ENCODE measurements at places on chromosomes 12 and 14.

DNA sequence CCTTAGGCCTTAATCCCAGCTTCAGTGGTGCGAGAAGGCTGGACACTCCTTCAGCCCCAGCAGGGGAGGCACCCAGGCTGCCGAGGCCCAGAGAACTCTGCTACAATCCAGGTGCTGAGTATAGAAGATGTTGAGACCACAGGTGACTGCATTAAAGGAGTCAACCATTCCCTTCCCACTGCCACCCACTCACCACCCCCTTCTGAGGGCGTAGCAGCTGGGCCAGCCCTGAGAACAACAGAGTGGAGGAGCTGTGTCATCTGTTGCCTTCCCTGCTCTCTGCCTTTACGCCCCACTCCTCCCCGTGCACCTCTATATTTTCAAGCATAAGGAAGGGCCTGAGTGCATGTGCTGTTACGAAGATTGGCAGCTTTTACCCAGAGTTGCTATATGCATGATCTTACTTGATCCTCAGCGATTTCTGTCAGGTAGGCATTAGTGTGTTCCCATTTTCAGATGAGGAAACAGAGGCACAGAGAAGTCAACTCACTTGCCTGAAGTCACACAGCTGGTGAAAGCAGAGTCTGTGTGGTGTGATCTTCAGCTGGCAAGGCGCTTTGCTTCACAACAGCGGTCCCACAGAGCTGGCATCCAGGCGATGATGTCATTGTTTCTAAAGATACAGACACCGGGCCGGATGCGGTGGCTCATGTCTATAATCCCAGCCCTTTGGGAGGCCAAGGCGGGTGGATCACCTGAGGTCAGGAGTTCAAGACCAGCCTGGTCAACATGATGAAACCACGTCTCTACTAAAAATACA is 46.7 kb downstream of the RIN3 start:
- DNase-seq = peak; percentile 50

- no peak for DNase-seq
Observed at GRCh38 chr12:119468296-119468695, 125.3 kb upstream of the TMEM233 start.

- no peak for DNase-seq
Observed at GRCh38 chr14:51401272-51401671, 161.2 kb downstream of the TMX1 start.

DNA sequence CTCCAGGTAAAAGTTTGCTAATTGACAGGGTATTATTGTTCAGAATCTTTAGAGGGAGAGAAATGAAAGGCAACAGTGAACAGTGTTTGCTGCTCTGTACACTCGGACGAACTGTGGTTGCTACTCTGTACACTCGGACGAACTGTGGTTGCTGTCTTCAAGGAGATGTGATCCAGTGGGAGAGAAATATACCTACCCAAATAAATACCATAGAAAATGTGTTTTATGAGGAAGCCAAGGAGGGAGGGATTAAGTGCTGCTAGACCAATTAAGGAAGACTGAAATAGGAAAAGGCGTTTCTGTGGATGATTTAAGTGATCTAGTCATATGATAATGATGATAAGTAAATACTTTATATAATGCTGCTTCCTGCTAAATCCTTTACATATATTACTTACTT is 2.7 kb downstream of the STK38L start:
- DNase-seq = no peak

DNA sequence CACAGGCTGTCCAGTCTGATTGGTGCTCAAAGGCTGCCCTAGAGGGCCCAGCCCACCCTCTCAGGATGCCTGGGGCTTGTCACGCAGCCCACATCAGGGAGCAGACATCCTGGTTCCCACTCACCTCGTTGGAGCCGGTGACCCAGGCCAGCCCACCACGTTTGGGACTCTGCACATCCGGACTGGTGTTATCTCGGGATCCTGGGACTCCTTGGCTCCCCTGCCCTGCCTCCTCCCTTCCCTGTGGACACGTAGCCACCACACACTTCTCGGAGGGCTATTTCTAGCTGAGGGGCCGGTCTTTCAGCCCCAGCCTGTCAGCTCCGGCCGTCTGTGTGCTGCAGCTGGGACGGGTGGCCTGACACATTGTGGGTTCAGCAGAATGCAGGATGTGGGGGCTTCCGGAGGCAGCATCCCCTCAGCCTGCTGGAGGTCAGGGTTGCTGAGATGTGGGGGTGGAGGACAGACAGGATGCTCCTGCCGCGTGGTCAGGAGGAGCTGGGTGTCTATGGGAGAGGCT is 12.8 kb upstream of the FGF23 start:
- DNase-seq = no peak

- no peak for DNase-seq
Observed at GRCh38 chr14:23482823-23483148, 13.3 kb downstream of the NGDN start.

- no peak for DNase-seq
Observed at GRCh38 chr12:98745578-98746391, 100.7 kb downstream of the APAF1 start.

GRCh38 chr12:95218150-95219133 is 835 bp downstream of the VEZT start:
- no peak for DNase-seq

DNA sequence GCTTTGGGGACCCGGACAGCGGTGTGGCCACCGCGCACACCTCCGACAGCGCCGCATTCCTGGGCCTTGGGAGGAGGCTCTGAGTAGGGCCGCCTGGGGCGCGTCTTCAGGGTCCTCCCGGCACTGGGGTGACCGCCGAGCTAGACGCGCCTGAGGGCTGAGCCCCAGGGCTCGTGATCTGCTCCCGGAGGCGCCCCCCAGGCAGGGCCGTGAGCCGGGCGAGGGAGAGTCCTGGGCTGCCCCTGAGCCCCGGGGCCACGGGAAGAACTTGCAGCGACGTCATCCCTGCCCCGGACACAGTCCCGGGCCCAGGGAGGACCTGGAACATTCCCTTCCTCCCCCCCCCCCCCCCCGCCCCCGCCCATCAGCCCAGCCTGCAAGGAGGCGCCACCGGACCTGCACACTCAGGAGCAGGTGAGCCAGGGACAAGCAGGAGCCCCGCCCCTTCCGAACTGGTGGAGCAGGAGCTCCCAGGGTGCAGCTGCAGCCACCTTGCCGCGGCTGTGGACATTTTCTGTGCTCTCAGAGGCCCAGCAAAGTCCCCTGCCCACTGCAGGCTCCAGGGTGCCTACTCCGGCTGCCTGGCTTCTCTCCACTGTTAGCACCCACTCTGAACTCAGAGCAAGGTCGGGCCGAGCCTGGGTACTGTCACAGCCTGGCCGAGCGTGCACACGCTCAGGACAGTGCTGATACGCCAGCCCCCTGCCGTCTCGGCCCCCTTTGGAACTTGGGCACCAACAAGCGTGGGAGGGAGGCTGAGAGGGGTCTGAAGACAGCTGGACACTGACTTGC is 50.7 kb downstream of the A2M start:
- DNase-seq = no peak

DNA sequence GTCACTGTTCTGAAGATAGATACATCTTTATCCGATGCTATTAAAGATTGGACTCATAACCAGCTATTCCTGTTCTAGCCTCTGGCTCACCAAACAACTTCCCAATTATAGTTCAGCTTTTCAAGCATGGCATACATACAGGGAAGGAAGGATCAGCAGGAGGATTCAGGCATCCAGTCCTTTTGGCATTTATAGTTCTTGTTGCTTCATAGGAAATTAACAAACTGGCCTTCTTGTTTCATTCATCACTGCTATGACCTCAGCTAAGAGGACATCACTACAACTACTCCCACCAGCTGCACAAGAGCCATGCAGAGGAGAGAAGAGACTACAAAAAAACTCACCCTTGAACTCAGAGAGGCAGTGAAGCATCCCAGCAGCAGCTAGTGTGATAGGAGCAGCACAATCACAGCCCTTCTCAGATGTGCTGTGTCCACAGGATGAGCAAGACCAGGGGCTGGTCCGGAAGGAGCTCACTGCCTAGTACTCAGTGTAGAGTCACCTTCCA is 100.5 kb downstream of the SPTSSA start:
- DNase-seq = no peak

- DNase-seq = no peak
Observed at GRCh38 chr14:77409131-77409533, 14.2 kb downstream of the NOXRED1 start.

- DNase-seq = no peak
Observed at GRCh38 chr12:51421266-51421884, 3.3 kb upstream of the SLC4A8 start.

DNA sequence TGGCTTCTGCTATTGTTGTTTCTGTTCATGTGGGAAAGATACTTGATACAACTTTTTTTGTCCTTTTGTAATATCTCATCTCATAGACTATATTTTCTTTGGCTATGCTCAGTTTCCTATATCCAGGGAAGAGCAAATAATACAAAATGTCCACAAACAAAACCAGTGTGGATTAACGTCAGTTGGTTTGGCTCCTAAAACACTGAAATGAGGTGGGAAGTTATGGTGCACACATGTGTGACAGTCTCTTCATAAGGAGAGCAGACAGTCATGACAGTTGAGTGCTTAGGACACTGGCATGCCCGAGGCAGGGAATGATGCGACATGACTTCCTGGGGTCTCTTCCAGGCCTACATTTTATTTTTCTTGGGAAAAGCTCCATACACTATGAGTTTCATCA is 27.5 kb downstream of the RHOJ start:
- no peak for DNase-seq

- DNase-seq = no peak
Observed at GRCh38 chr12:78562368-78563205, 302.0 kb upstream of the SYT1 start.

- DNase-seq = no peak
Observed at GRCh38 chr14:105060751-105061427, 4.3 kb downstream of the GPR132 start.

- no peak for DNase-seq
Observed at GRCh38 chr12:45409966-45410365, 194.1 kb downstream of the ANO6 start.

DNA sequence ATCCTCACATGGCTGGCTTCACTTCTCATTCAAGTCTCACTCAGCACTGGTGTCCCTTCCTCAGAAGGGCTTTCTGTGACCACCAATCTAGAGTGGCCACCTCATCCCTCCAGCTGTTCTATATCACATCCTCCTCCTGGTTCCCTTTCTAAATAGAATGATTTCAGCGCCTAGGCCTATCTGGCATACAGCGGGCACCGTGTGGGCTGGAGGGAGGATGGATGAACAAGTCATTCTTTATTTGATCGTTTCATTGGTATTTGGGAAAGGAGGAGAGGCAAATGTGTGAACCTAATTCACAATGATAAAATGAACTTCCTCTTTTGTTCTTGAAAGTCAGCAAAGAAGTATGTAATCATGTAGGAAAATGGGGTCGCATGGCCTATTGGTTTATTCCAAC is 394.2 kb downstream of the DPF3 start:
- DNase-seq = no peak

DNA sequence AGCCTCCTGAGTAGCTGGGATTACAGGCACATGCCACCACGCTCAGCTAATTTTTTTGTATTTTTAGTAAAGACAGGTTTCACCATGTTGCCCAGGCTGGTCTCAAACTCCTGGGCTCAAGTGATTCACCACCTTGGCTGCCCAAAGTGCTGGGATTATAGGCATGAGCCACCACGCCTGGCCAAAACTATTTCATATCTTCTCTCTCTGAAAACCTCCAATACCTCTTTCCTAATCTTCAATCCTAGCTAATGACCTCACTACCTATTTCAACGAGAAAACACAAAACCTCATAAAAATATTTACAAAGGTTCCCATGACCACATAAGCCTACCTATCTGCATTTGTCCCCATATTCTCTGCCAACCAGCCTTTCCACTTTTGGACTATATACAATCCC is 32.3 kb upstream of the ANKS1B start:
- DNase-seq = no peak

GRCh38 chr12:28610401-28611114 is 420.3 kb downstream of the CCDC91 start:
- no peak for DNase-seq

GRCh38 chr12:59678759-59679411 is 83.1 kb downstream of the SLC16A7 start:
- no peak for DNase-seq

- no peak for DNase-seq
Observed at GRCh38 chr12:106551410-106551809, 31.4 kb upstream of the RFX4 start.

DNA sequence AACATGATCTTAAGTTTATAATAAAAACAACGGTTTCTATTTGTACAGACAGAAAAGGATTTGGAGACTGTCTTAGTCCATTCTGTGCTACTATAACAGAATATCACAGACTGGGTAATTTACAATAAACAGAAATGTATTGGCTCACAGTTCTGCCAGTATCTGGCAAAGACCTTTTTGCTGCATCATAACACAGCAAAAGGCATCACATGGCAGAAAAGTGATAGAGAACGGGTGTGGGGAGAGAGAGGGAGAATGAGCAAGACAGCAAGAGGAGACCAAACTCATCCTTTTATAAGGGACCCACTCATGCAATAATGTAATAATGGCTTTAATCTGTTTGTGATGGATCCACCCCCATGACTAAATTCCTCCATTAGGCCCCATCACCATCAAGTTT is 17.0 kb upstream of the NUDT4 start:
- DNase-seq = no peak

GRCh38 chr14:62934439-62934838 is 110.8 kb downstream of the KCNH5 start:
- no peak for DNase-seq

DNA sequence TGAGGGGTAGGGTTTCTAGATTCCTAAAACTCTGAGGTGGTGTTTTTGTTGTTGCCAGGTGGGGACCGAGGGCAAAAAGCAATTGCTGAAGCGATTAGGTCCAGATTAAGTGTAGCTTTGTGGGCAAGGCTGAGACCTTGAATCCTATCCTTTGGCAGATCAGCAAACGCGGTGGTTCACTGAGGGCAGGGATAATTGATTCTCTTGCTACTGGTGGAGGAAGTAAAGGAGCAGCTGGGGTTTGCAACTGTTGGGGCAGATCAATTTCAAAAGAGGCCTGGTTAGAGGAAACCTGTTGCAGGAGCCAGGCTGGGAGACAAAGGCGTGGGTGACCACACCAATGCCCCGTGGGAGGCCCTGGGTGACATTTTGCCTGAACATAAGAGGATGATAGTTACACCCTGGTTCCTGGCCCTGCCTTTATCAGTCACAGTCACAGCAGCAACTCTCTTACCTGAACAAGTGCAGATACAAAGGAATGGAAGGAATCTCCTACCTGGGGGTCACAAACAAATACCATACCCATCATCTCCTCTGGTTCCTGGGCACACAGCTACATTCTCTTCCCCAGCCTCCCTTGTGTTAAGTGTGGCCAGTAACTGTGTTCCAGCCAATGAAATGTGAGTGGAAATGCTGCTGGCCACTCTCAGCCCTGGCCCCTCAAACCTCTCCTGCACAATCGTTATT is 43.3 kb upstream of the RASSF3 start:
- DNase-seq = no peak

Data from stimulated activated CD8-positive, alpha-beta memory T cell treated with anti-CD3 and anti-CD28 coated beads, Interleukin-15, amount 100 ng/mL, for 4 hours (primary cell).